ENCODE measurements at places on chromosomes 12 and 14.

DNA sequence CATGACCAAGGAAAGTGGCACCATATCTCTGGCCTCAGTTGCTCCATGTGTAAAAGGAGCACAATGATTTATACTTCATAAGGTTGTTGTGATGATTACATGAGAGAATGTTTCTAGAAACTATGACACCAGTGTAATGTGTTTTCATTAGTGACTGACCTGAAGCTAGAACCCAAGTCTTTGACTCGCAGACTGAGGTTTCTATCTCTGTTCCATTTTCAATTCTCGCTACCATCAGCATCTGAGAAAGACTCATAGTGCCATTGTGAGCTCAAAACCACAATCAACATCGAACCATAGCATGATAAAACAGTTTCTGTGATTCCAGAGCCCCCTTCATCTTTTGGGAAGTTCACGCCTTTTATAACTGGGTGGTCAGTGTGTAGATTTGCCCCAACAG is 53.8 kb downstream of the STAB2 start:
- DNase-seq = no peak

DNA sequence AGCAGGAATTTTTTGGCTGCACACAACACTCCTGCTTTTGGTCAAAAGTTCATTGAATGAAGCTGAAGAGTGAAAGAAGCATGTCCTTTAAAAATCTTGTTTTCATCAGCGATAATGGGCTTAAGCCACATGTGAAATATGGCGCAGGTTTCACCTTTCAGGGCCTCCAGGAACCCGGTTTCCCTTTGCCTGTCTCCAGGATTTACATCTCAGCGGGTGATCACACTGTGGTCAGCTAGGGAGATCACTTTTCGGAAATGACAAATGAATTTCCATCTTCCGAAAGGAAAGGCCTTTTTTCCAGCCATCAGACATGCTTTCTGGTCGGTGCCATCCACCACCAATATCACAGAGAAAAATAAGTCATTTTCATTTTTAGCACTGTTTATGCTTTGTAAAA is 727.1 kb upstream of the TBX3 start:
- DNase-seq = no peak

DNA sequence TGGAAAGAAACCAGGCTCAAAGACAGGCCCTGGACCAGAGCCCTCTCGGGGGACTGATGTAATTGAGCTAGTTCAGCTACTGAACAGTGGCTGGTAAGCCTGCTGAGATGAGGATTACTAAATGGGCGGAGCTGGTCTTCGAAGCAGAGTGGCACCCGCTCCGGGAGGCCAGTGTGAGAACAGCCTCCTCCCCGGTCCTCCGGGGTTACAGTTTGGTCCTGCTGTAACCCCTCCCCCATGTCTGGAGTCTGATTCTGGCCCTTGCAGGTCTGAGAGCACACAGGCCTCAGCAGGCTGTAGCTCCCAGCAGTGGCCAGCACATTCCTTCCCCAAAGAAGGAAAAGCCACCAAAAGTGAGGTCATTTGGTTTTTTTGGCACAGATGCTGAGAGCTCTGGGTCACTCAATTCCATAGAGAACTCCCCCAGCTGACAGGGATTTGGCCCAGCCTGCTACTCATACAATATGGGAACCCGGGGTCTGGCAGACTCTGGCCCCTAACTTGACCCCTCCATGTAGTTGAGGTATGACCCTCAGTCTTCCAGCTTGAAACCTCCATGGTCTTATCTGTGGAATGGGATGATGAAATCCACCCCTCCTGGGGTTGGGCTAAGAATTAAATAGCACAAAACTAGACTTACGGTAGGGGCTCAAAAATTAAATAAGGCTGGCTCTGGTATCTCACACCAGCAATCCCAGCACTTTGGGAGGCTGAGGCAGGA is 39.0 kb downstream of the ACTN1 start:
- DNase-seq = no peak

- no peak for DNase-seq
These were observed 293 bp downstream of the IFI27L1 start for GRCh38 chr14:94081386-94081820.

DNA sequence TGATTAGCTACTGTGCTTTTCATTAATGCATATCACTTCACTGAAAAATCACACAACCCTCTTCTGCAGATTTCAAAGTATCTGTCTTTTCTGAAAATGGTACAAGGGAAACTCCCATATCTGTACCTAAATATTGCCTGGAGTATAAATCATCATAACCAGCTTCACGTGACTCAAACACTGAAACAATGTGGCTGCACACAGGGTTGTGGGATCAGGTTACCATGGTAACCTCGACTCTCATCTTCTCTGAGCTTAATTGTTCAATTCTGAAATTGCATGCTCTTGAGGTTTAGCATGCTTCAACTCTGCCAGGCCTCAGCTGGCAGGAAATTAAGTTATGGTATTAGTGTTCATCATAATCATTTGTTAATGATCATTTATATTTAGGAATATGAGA is 77.5 kb upstream of the CPSF6 start:
- peak; percentile 33 for DNase-seq

DNA sequence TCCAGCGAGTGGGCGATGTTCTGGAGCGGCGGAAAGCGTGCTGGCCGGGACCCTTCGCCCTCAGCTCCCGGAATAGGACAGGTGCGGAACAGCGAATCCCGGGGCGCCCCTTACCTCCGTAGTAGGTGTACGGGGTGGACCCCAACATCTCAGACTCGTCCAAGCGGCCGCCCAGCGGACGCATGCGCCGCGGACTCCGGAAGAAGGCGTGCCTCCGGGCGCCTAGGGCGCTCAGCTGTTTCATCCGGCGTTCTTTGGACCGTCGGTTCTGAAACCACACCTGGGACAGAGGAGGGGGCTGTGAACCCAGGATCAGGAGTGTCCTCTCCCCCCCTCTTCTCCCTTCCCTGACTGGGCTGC is 4.5 kb downstream of the LHX5 start:
- DNase-seq = no peak

- no peak for DNase-seq
These were observed 26.3 kb downstream of the PAPLN start for GRCh38 chr14:73263606-73264005.

- DNase-seq = no peak
These were observed 28.2 kb downstream of the SOX5 start for GRCh38 chr12:23921099-23921856.

GRCh38 chr14:32233260-32233659 is 30.2 kb upstream of the RNU6-8 start:
- DNase-seq = no peak

- DNase-seq = no peak
These were observed 10.6 kb downstream of the CD163L1 start for GRCh38 chr12:7433276-7433822.

GRCh38 chr14:54686871-54687749 is 120.2 kb downstream of the SAMD4A start:
- no peak for DNase-seq

DNA sequence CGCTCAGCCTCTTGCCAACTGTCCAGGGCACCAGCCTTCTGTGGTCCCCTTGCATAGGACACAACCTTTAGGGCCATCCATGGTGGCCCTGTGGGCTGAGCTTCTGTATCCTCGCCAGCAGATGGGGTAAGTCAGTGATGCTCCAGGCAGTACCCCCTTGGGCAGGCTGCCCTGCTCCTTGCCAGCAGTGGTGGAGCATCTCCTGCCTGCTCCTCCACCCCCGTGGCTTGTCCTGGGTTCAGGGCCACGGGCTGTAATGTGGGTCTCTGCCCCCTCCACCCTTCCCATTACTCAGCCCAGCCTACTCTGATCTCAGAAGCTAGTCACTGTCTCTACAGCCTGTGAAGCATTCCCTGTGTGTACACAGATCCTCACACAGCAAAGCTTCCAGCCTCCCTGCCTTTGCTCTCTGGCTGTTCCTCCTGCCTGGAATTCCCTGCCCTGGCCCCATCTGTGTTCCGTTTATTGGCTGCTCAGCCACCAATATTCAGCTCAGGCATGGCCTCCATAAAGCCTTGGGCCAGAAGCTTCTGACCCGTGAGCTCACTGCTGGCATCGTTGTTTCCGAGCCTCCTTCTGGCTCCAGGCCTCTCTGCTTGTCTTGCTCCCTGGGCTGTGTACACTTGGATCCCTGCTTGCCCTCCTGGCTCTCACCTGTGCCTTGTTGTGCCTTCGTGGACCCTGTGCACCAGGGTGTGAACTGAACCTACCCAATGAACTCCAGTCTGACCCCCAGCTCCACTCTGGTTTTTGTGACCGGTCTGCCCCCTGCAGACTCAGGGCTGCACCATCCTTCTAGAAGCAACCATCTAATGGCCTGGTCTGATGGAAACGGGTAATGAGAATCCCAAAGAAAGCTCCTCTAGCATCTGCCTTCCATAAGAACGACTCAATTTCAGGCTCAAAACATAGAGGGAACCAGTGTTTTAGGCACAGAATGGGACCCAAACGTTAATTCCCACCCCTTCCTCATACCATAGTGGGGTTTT is 177.0 kb upstream of the PRMT8 start:
- DNase-seq = no peak

GRCh38 chr14:30855345-30856037 is 18.9 kb upstream of the COCH start:
- DNase-seq = peak; percentile 43

GRCh38 chr14:35159742-35160409 is 37.5 kb downstream of the PRORP start:
- DNase-seq = peak; percentile 20

- no peak for DNase-seq
These were observed 49.7 kb downstream of the CYP46A1 start for GRCh38 chr14:99733540-99734405.

DNA sequence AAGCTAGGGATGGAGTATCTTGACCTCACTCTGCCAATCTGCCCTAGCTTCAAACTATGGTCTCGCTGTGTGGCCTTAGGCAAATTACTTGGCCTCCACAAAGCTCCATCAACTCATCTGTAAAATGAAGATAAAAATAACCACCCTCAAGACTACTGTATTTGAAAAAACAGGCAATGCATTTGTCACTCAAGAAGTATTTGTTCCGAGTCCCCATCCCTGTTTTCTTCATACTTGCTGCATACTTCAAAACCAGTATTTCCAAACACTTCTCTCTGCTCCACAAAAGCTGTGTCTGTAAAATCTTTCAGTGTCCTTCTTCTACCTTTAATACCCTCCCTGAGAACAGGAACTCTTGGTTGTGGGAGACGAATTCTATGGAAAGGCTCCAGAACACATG is 47.9 kb downstream of the GTF2A1 start:
- no peak for DNase-seq

DNA sequence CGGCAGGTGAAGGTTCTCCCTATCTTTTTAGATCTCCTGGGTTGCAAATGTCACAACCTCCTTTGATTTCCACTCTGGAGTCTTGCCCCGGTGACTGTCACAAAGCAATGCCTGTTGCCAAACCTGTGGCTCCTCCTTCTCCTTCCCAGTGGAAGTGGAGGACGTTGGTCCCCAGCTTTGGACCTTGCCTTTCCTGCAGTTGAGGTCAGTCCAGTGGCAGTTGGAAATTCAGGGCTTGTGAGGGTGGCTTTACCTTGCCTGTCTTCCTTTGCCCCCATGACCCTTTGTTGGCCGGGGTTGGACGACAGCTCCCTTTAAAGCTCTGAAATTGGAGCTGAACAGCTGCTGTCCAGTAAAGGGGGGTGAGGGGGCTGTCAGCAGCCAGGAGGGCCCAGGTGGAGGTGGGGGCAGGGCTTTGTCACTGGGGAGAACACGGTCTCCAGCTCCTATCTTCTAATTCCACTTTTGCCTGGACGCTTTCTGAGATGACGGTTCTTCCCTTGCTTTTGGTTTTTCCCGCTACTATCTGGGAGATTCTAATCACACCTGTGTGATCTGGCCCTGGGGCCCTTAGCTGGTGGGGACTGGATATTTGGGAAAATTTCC is 4.1 kb downstream of the TEAD4 start:
- DNase-seq = no peak

DNA sequence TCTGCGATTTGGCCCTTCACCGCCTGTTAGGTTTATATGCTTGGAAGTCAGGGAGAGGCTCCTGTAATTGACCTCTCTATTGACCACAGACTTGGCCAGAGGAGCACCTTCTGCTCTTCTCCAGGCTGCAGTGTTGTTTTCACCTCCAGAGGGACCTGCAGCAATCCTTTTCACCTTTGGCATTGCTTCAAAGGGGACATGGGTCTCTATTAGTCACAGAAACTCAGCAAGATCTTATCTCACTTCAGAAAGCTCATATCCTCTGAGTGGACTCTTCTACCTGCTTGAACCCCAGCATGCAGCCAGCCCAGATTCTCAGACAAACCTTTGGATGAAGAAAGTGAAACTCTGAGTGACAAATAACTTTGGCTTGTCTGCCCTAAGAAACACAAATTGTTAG is 339.3 kb downstream of the NRXN3 start:
- no peak for DNase-seq

DNA sequence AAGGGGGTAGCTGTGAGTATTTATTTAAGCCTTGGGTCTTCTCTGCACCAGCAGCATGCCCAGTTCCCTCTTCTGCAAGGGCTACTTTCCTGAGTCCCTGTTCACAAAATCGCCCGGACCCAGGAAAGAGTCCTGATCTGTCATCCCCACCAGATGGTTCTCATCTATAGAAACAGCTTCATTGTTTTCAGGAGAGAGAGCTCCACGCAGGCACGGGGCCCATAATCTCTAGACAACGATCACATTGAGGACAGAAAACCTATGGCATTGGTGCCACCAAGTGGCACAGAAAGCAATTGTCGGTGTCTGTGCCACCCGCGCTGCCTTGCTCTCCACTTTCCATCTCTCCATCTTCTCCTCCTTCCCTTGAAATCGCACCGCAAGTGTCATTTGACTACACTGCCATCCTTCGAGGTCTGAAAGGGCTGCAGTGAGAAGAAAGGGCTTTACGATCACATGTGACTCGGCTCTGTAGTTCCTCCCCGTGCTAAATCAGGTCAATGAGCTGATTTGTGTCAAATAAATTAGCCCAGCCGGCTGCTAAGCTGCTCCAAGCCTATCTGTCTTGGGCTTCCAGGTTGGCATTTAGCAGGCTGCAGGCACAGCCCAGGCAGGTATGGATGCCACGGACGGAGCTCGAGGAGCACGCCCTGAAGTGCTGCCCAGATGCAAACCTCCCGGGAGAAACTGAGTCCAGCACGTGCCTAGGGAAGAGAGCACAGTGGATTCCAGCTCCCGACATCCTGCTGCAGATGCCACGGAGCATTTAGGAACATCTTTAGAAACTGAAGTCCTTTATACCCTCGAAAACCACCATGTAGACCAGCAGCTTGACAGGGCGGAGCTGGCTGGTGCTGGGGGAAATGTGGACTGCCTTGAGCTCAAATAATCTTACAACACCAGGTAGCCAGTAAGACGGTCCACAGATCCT is 28.8 kb downstream of the SPRING1 start:
- no peak for DNase-seq

- no peak for DNase-seq
These were observed 208.1 kb downstream of the AKAP6 start for GRCh38 chr14:32537166-32537565.

GRCh38 chr14:75143761-75144527 is 17.1 kb upstream of the NEK9 start:
- DNase-seq = no peak

GRCh38 chr12:11853126-11853525 is 203.7 kb downstream of the ETV6 start:
- DNase-seq = no peak

DNA sequence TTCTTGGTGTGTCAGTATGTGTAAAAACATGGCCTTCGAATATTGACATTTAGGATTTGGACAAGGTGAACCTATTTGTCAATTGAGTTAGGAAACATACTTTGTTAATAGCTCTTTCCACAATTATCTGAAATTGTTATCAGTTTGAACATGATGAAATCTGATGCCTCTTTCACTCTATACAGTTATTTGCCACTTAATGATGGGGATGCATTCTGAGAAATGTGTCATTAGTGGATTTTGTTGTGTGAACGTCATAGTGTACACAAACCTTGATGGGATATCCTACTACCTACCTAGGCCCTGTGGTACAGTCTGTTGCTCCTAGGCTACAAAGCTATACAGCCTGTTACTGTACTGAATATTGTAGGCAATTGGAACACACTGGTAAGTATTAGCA is 4.8 kb downstream of the TULP3 start:
- DNase-seq = no peak
